NCI-H1417 treated with DMSO at 0.1 percent for 48 hours (cell line): ENCODE measurements at places on chromosomes 1 and 21.

DNA sequence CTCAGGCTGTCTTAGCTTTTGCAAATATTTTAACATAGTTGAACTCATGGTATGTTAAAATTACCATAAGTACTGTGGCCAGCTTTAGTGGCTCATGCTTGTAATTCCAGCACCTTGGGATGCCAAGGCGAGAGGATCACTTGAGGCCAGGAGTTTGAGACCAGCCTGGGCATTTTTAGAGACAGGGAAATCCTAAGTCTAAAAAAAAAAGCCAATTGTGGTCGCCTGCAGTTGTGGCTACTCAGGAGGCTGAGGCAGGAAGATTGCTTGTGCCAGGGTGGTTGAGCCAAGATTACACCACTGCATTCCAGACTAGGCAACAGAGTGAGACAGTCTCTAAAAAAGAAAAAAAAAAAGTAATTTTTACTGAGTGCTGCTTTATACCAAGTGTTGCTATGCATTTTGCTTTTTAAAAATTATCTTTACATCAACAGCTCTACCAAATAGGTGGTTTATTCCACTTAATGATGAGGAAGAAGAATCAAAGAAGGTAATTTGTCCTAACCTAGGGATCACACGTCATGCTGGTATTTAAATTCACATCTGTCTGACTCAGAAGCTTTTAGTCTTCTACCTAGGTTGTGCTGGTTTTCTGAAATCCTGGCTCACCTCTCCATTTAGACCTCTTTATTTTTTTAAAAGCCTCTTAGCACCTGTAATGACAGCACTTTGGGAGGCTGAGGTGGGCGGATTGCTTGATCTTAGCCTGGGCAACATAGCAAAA is 16.8 kb downstream of the PPP1R12B start:
- DNase-seq = no peak

- no peak for DNase-seq
Observed at GRCh38 chr21:28068455-28069358, 924.0 kb downstream of the LTN1 start.

DNA sequence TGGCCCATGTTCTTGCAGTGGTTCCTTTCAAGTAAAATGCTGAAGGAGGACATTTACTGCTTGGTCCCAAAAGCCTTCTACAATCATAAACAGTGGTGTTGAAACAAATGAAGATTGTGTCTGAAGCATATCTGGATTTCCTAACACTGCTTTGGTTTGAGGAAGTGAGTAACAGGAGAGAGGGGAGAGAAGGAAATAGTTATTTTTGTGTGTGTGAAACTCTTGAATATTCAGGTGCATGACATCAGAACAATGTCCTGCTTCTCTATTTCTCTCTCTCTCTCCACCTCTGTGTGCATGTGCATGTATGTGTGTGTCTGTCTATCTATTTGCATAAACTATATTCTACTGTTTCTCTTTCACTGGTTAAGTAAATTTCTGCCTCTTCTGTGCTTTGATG is 61.4 kb upstream of the TNFSF18 start:
- no peak for DNase-seq

- no peak for DNase-seq
Observed at GRCh38 chr1:198121056-198121826, 35.6 kb upstream of the NEK7 start.

- no peak for DNase-seq
Observed at GRCh38 chr1:201753492-201753891, 75.5 kb upstream of the IPO9 start.

- DNase-seq = no peak
Observed at GRCh38 chr1:17475752-17476151, 36.3 kb upstream of the RCC2 start.
